ENCODE measurements at places on chromosomes 3 and 15.
A peak's percentile ranks its signal among the peaks of the same experiment; 100 is the strongest.

DNA sequence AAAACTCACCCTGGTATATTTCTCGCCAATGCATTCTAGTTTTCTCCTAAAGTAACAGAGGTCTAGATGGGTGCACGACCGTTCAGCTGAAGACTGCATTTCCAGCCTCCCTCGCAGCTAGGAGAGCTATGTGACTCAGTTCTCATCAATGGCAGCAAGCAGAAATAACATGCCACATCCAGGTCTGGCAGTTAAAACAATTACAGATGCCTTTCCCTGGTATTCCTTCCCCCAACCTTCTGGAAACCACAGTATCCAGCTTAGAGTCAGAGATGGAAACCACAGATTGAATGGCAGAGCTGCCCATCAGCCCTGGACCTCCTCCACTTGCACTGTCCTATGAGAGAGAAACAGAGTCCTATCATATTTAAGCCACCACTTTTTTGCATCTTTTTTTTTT lies 4.8 kb downstream of the HAPLN3 start:
- no peak for DNase-seq

DNA sequence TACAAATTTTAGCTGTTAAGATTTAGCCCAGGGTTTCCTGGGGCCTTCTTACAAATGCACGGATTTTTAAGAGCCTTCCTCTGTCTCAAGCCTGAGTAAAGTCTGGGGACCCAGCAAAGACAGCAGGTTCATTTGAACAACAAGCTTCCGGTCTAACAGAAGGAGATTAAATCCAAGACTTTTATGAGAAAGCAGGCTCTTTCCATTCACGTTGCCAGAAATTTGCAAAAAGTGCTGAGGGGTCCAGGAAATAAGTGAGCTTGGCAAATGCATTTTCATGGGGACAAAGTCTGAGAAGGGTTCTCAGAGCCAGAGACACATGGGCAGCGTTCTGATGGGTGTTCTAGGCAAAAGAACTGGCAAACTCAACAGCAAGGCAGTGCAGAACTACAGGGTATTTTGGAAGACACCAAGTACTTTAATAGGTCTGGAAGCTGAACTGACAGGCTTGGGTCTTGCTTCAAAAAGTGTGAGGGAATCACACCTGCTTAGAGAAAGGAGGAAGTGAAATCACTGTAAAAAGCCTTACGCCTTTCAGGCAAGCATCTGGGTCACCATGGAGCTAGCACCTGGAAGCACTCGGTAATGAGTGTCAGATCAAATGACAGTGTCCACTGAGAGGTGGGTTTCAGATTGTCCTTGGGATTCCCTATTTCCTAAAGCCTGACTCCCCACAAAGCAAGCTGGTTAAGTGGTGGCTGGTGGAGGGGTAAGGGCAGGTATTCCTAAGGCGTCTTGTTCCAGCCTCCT lies 115.8 kb upstream of the ARHGEF3 start:
- no peak for DNase-seq

GRCh38 chr3:126106336-126107202 lies 22.6 kb upstream of the SLC41A3 start:
- no peak for DNase-seq

DNA sequence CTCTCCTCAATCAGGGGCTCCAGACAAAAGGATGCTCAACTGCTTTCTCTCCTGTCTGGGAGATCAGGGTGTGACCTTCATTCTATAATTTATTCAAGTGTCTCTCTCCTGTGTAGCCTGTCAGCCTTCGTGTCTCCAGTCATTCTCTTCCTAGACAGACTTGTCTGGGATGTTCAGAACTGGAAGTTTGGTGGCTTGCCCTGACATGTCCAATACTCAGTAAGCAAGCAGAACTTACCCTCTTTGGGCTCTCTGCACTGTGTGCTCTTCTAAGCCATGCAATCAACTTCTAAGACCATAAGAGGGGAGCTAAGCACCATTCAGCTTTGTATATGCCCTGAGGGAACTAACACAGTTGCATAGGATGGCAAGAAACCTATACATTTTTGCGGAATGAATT lies 14.1 kb downstream of the ACKR2 start:
- DNase-seq, result no peak

DNA sequence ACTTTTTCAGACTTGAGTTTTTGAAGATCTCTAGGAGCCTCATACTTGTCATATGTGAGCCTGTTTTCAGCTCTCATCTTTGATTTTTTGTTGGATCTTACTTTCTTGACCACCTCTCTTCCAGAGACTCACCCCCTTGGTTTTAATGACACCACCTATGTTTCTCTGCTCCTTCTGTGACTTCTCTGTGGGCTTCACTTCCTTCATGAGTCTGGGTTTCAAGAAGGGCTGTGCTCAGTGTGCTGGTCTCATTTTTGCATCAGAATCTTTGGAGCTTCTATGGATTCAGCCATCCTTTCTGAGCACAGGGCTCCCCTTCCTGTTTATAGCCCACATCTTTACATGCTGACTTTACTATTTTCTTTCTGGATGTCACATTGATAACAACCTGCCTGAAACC lies 17.7 kb downstream of the PPM1L start:
- no peak for DNase-seq

- DNase-seq, result no peak
Observed at GRCh38 chr15:57158997-57159668, 217.2 kb upstream of the CGNL1 start.

DNA sequence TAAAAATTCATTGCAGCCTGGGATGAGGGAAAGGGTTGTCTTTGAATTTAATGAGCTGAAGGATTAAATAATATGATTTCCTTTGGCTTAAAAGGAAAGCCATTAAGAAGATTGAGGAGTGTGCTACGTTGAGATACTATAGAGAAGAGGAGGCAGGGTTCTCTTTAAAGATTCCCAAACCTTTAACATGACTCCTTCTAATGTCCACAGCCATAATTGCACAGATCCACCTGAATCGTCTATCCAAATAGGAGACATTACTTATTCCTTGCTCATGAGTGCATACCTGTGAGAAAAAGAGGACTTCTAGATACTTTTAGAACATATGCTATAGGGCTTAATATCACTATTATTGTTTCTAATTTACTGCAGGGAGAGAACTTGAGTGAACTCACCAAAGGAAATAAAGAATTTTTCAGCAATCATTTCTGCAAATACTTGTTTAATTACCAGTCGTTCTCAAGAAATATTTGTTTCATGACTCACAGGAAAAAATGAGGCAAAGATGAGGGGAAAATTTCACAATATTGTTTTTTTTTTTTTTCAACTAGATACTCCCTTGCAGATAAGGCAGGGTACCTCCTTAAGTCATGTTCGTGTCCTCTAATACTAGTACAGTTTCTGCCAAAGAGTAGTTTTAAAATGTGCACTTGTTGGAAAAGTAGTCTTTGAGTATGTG lies 8.9 kb upstream of the SUCNR1 start:
- no peak for DNase-seq

DNA sequence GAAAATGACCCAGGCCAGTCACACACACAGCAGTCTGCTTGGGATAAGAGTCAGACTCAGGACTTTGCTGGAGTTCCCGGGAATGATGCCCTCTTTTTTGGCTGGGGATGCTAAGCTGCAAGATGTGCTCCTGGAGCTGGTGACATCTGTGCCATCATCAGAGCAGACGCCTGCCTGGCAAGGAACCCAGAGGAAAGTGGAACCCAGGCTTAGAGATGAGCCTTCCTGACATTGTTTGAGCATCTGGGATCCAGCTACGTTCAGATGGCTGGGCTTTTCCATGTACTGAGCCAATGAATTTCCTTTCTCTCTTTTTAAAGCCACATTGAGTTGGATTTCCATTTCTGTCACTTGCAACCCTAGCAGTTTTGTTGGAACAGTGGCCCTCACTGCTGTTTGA lies 53.3 kb downstream of the EBLN2 start:
- no peak for DNase-seq

GRCh38 chr3:98680723-98681122 lies 82.4 kb upstream of the ST3GAL6 start:
- no peak for DNase-seq

GRCh38 chr3:14703791-14704190 lies 28.9 kb downstream of the C3orf20 start:
- DNase-seq, result no peak

DNA sequence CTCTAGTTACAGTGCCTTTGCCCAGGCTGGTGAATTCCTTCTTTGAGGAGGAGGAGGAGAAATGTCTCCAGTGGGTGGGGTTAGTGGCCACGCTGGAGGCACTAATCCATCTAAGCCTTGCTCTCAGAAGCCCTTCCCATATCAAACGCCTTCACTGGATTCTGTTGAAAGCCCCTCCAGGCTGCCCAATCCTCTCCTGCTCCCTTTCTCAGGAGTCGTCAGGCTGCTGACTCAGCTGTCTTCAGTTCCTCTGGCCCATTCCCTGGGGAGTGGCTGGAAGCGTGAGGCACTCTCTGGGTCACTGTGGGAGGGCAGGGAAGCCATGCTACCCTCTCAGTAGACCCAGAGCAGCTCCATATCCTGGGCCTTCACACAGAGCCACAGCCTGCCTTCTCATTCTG lies 2.7 kb downstream of the AP2M1 start:
- no peak for DNase-seq

- peak; percentile 24 for DNase-seq
Observed at GRCh38 chr3:184727357-184728009, 15.6 kb upstream of the MAGEF1 start.

- no peak for DNase-seq
Observed at GRCh38 chr3:61912158-61912557, 350.8 kb downstream of the PTPRG start.

DNA sequence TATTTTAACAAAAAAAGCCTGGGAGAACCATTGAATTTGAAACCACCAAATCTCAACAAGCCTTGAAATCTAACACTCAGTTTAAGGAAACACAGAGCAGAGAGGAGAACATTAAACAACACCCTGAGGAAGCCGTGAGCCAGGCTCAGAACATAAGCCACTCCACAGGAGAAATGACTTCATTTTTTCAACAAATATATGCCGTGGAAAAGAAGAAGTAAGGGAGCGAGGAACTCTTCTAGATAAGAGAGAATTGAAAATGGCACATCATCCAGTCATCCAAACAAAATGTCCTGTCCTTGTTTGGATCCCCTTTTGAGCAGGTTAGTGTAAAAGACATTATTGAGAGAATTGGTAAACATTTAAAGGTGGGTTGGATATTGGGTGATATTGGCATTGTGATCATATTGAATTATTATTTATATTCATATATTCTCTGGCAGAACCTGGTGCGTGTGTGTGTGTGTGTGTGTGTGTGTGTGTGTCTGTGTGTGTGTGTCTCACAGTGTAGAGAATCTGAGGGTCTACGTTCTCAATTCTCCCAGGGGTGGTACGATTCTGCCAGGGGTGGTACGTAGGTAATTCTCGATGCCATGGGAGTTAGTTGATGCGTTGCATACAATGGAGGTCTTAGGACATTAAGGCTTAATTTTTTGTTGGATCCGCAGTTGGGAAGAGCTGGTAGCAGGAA lies 94.4 kb downstream of the ST6GAL1 start:
- DNase-seq, result no peak

- DNase-seq, result no peak
Observed at GRCh38 chr3:171825222-171825828, 15.0 kb upstream of the PLD1 start.

GRCh38 chr3:14799146-14799545 lies 19.6 kb upstream of the FGD5 start:
- no peak for DNase-seq

DNA sequence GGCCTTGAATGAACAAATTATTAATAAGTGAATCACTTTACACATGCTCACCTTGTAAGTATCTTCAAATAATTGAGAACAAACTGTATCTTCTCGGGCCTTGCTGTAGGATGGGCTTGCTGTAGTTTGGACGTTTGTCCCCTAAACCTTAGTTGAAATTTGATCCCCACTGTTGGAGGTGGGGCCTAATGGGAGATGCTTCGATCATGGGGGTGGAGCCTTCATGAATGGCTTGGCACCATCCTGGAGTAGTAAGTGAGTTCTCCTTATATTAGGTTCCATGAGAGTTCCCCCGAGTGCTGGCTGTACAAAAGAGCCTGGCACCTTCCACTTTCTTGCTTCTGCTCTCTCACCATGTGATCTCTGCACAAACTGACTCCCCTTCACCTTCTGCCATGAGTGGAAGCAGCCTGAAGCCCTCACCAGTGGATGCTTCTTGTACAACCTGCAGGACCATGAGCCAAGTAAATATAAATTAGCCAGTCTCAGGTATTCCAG lies 29.3 kb downstream of the PIGB start:
- DNase-seq, result no peak

- DNase-seq, result no peak
Observed at GRCh38 chr3:197325773-197326172, 27.4 kb upstream of the DLG1 start.

- no peak for DNase-seq
Observed at GRCh38 chr3:34725774-34726173, 913.6 kb upstream of the ARPP21 start.

GRCh38 chr3:193827040-193827669 lies 234.1 kb downstream of the OPA1 start:
- no peak for DNase-seq

DNA sequence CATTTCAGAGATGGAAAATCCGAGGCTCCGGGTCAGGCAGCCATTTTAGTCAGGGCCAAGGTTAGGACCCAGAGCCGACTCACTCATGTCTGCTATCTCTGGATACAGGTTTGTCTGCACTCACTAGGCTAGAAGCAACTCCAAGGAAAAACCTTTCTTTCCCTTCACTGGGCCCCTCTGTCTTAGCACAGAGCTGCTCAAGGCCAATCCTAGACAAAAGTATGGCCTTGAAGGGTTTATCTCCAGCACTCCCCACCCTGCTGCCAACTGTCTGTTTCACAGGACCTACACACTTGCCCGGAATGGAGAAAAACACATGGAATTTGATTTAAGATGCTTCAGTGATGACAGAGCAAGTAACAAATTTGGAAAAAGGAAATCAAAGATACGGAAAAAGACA lies 25.6 kb downstream of the ACAN start:
- no peak for DNase-seq

GRCh38 chr3:66083784-66084213 lies 45.1 kb upstream of the MAGI1 start:
- DNase-seq, result no peak

- no peak for DNase-seq
Observed at GRCh38 chr3:140768941-140769340, 91.1 kb downstream of the TRIM42 start.

DNA sequence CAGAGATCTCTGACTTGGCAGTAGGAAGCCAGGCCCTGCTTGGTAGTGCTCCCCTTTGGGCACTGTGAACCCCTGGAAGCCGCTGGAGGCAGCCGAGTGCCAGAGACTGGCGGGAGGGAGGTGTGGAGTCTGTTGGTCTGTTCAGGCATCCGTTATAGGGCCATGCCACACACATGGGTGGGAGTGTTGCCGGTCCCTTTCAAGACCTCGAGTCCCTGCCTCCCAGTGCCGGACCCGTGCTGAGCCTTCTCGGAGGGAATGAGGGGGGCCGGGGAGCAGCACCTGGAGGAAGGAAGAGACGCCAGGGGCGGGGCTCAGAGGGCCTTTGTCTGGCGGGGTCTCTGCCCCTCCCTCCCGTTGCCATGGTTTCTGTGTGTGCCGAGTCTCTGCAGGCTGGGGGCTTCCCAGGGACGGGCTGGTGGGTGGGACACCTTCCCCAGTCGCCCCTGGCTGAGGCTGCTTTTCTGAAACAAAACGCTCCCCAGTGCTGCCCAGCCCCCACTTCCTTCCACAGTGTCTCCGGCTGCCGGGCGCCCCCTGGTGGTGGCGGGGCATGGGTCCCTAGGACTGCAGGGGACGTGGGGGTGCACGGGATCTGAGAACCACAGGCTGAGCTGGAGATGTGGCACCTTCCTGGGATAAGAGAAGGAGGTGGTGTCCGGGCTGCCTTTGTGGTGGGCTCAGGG lies 10.0 kb downstream of the GNAI2 start:
- DNase-seq, result peak; percentile 98

Data from effector CD4-positive, alpha-beta T cell (primary cell).